ENCODE measurements at places on chromosomes 3 and 15.

DNA sequence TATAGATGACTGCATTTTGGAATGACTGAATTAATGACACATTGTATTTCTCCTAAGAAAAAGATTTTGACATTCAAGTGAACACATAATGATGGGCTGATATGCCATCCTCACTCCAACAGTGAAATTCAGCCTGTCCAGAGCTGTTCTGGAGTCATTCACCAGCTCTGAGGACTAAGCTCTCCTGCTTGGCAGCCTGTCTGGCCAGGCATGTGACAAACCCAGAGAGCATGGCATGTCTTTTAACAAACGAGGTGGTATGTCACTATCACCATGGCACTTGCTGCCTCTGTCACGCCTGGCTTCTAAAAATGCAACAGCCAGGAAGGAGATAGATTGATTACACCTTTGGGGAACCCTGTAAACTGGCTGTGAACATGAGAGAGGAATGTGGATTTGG is 1.4 kb downstream of the ACTC1 start:
- no peak for DNase-seq

DNA sequence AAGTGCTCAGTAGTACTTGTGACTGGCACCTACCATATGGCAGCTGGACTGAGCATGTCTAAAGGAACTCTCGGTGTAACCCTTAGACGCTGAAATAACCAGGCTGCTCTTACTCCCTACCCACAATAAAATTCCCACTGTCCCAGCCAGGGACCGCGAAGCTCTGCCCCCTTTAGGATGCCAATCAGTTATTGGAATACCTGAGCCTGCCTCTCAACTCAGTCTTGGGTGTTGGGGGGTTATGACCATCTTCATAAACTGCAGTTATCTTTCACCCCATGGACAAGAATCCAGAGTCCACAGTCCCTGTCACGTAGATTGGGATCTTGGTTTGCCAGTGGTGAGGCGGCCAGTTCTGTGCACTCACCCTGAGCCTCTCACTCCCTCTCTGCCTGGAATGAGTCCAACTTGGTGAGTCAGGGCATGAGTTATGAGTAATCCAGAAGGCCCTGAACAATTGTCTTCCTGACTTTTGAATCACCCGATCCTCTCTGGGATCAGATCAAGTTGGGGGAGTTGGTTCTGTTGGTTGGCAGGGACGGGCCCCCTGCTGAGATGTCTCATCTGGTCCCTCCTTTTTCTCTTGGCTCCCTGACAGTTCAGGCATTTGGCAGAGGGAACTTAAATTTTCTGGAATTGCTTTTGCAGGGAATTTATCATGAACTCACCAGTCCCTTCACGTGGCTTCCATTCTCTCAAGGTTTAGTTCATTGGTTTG is 120.1 kb upstream of the UBE2E1 start:
- DNase-seq = peak; percentile 73

DNA sequence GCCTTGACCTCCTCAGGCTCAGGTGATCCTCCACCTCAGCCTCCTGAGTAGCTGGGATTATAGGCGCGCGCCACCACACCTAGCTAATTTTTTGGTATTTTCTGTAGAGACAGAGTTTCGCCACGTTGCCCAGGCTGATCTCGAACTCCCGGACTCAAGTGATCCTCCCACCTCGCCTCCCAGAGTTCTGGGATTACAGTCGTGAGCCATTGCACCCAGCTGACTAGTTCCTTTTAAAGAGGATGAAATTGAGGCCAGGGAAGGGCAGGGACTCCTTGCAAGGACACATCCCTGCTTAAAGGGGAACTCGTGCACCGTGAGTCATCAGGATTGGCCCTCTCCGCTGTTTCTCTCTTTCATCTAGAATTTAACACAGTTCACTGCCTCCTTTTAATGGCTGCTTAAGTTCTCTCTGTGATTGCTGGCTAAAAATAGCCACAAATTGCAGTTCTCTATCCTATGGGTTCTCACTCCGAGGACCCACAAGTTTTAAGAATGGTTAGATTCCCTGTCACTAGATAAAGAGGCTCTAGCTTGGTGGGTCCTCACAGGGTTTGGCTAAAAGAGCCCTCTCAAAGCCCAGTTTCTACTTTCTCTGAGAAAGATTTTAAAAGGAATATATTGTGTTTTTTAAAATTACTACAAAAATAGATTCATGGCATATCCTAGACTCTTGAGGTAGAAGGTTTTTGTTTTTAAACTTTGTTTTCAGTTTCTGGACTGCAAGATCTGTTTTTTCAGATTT is 1.4 kb downstream of the CRTAP start:
- DNase-seq = peak; percentile 85

DNA sequence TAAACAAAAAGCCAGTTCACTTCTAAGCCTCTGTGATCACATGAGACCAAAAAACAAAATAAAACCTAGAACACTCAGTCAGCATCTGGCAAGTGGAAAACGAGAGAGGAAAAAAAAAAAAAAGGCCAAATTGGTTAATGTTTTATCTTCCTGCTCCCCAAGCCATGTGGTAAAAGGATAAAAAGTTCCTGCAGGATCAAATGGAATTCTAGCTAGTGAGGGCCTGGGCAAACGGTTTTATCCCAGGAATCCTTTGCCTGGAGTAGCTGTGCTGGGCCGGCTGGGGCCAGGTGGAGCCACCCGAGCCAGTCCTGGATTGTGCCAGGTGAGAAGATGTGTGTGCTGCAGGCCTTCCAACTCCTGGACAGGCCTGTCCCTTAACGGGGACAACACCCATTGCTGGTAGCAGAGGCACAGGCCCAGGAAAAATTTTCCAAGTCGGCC is 13.2 kb downstream of the SMAD6 start:
- DNase-seq = no peak

GRCh38 chr3:42680806-42681205 is 4.5 kb upstream of the KLHL40 start:
- no peak for DNase-seq

GRCh38 chr15:61936528-61937195 is 123.6 kb downstream of the VPS13C start:
- no peak for DNase-seq

GRCh38 chr3:177340243-177340830 is 143.1 kb upstream of the TBL1XR1 start:
- no peak for DNase-seq

- DNase-seq = no peak
Observed at GRCh38 chr3:45790596-45790995, 5.7 kb downstream of the SLC6A20 start.

DNA sequence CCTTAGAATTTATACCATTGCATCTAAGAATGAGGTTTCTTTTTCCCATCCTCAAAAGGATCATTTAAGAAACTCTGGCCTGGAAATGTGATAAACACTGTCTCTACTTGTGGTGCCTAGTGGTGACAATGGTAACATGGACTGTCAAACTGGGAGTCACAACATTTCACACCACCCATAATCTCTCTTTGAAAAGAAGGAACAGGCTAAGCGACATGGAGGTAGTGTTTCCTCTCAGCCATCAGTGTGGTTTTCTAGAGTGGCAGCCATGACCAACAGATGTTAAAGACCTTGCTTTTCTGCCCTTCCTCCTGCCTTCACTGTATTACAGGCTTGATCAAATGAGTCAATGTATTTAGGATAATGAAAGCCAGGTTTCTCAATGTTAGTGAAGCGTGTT is 283.1 kb upstream of the STAC start:
- DNase-seq = peak; percentile 23
